ENCODE measurements at places on chromosomes 12 and 14.

DNA sequence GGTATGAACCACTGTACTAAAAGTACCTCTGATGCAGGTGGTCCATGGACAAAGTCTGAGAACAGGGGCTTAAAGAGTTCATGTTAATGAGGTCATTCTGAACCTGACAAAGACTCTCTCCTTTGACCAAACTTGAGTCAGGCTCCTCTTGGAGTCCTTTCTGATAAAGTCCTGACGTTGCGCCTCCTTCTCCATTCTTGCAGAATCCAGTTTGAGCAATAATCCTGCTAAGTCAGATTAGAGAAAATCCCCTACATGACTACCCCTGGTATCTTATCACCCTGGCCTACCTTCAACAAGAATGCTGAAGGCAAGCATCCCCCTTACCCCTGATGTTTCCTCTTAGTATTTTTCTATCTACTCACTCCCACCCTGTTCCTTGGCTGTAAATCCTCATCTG is 46.0 kb upstream of the ISM2 start:
- DNase-seq = no peak

DNA sequence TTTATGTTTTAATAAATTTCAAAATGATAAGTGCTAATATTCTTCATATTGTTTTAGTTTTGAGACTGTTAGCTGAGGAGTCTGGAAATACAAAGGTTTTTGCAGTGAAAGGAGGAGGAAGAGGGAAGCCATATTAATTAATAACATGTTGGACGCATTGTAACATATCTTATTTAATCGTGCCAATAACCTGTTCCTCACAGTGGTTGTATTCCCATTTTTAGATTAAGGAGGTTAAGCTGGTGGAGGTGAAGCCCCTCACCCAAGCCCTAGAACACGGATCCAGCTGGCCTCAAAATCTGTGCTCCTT is 92.4 kb downstream of the EML1 start:
- no peak for DNase-seq

DNA sequence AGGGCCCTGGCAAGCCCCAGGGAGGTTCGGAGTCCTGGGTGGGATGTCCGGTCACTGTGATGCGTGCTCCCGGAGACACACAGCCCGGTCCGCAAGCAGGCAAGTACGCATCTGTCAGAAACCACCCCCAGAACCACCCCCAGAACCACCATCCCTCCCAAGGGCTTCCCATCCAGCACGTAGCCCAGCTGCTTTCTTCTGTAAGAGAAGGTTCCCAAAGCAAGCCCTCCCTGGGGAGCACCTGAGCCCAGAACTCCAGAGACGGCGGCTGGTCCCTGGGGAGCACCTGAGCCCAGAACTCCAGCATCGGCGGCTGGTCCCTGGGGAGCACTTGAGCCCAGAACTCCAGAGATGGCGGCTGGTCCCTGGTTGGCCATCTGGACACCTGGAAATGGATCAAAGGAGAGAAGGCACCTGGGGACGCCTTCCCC is 2.6 kb upstream of the FBRSL1 start:
- no peak for DNase-seq

DNA sequence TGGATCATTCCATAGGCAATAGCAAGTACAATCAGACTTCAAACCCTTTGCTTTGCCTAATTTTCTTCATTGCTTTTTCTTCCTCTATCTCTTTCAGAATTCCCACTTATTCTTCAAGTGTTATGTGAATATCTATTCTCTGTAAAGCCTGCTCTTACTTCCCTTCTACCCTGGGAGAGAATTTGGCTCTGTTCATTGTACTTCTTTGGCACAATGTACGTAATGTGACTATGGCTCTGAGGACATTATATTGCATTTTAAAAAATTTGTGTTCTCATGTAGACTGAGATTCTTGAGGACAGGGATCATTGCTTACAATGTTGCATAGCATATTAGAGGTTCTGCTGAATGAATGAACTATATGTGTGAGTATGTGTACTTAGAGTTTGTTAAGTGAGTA is 16.9 kb upstream of the PRICKLE1 start:
- no peak for DNase-seq

GRCh38 chr12:50566066-50566465 is 61.3 kb downstream of the DIP2B start:
- DNase-seq = no peak

DNA sequence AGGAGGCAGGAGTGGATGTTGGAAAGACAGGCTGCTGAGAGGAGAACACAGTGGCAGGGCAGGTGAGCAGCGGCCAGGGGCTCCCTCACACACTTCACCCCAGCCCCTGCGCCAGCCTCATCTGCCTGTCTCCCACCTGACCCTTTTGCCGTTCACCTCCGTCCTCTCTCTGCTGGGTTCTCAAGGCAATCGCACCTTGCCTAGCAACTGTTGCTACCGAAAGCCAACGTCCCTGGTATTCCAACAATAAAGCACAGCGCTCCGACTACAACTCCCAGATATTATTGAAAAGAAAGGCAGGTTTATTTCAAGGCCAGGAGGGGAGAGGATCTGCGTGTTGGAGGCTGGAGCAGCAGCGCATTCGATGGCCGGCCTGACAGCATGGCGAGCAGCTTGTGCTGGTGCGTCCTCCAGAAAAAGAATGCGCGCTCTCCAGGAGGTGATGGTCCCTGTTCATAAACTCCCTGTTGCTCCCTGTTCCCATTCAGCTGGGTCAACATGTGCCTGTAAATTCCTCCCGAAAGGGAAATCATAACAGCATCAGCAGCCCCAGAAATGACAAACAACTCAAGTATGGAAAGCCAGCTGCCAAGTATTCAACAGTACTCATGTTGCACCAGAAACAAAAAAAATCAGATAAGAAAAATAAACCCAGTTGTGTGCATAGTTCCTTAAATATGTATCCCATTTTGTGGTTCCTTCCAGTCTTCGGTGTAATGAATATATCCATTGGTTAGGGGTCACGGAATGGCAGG is 153.0 kb upstream of the DIO3 start:
- no peak for DNase-seq
